ENCODE measurements at places on chromosomes 16 and 17. TPM values are rescaled to one million over a fixed set of nuclear protein-coding genes. Genes with fewer than 3 reads are reported as not detected.

DNA sequence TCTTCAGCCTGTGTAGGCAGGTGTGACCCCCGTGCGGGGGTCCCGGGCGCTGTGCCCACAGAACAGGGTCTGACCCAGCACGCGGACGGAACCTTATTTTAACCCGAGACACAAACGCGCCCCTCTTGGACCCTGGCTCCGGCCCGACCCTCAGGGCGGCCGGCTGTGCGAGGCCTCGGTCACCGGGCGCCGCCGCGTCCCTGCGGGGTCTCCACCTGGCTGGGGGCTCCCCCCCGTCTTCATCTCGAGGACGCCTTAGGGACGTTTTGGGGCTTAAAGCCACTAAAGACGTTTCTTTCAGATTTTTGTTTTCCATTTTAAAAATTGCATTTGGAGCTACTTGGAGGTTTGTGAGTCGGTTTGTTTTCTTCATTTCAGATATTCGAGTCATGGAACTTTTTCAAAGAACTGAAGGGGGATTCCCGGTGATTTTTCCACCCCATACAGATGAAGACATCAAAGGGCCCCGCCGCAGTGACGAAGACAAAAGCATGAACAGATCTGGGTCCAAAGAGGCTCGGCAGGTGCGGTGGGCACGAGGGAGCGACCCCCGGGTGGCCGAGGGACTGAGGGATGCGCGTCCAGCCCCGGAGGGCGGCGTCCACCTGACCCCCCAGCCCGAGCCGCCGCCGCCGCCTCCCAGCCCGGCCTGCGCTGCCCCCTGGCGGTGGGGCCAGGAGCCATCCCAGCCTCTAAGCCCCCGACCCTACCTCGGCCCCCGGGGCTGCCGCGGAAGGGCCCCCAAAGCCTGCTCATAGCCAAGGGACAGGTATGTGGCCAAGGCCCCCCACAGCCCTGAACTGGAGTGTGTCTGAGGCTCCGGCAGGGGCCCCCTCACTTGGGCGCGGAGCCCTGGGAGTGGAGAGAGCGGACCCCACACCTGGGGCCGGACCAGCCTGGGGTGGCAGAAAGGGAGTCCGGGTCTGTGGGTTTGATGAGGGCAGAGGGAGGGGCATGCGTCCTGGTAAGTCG is 3.8 kb upstream of the CD7 start:
- no peak for DNase-seq

GRCh38 chr16:64907844-64908243 is 214.0 kb downstream of the CDH11 start:
- no peak for DNase-seq

DNA sequence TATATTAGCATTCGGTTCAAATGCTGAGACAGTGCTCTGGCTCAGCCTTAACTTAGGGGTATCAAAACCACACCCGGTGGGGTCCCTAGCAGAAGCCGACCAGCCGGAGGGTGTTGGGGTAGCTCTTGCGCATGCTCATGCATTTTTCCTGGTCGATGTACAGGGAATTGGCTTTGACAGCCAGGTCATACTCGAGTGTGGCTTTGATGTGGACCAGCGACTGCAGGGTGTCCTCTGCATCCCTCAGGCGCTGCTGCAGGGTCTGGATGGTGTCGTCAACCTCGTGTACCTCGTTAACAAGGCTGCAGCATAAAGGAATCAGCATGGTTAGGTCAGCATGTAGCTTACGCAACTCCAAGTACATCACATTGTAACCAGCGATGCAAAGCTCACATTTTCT is 37.5 kb downstream of the TEKT3 start:
- DNase-seq, result no peak

- no peak for DNase-seq
Observed at GRCh38 chr17:52740006-52740405, 581.5 kb upstream of the CA10 start.

MSI2 gene
- 52.5 TPM for total RNA-seq

WDR81 gene
- total RNA-seq, result 12.0 TPM
